Osteoblast (primary cell): ENCODE measurements at places on chromosomes 13 and 19.

- DNase-seq = no peak
Measured at GRCh38 chr13:45537516-45537915, 72.8 kb downstream of the COG3 start.

GRCh38 chr13:86992251-86992650 lies 678.9 kb upstream of the SLITRK5 start:
- no peak for DNase-seq

DNA sequence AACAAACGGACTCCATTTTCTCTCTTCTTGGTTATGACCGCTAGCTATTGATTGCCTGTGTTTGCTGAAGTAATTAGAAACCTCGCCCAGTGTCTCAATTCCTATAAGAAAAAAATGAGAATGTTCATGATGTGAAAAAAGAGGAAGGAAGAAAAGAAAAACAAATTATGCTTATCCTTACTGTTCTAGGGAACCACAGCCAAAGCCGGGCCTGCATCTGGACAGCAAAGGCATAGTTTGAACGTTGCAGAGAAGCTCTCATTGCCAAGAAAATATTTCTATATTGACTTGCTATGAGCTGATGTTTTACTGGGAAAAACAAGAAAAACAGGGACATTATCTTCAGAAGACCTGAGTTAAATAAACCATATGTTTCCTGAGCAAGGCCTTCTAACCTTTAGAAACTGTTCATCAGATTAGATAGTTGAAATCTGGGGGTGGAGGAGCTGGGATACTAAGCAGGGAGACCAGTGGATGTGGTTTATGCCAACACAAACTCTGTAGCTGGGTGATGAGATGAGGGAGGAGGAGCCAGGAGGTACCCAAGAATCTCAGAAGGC lies 55.0 kb downstream of the EFNB2 start:
- no peak for DNase-seq

DNA sequence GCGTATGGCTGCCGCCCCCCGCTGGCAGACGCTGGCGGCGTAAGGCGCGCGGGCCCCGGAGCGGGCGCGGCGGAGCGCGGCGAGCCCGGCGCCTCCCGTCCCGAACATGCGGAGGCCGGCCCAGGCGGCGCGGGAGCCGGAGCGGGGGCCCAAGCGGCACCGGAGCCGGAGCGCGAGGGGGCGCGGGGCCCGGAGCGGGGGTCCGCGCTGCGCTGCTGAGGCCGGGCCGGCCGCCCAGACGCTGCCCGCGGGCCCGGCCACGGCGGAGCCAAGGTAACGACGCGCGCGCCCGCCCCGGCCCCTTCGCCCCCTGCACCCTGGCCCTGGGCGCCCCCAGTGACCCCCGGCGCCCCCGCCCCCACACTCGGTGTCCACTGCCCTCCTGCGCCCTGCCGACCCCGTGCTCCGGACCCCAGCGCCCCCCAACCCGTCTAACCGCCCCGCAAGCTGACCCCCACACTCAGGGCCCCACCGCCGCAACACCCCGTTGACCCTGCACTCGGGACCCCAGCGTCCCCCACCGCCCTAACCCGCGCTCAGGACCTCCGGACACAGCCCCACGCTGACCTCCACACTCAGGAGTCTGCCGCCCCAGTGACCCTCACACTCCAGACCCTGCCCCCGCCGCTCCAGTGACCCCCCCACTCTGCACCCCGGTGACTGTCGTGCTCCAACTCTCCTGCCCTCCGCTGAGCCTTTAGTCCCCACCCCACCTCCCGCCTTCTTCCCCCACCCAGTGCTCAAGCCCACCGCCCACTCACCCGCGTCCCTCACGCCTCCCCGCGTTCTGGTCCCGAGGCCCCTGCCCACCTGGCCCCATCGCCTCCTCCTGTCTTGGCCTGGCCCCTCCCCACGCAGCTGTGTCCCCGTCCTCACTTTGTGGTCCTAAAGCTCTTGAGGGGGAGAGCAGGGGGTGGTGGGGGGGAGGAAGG lies at the start of gene CSNK1G2:
Gene CSNK1G2, plus strand, starts transcription at position 27 of the 932 bp plus-strand sequence. CDS start 28,601 bp downstream, outside the sequence.
- no peak for DNase-seq

DNA sequence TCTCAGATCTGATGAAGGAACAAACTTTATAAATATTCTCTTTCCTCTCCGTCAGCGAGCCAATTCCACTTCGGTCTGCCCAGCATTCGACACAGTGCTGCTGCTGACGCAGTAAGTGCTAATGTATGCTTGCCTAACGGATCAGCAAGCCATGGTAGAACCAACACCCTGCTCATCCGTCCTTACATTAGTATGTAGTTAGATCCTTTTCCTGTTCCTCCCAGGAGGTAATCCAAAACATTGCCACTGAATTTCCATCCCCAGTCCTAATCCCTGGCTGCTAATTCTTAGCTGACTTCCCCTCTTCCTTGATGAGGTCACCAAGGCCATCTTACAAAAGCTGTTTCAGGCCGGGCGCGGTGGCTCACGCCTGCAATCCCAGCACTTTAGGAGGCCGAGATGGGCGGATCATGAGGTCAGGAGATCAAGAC lies 88.0 kb downstream of the STARD13 start:
- DNase-seq = no peak

GRCh38 chr13:45370922-45371406 lies 30.0 kb upstream of the TPT1 start:
- DNase-seq = peak; percentile 95

GRCh38 chr13:113837560-113838355 lies 26.1 kb downstream of the GAS6 start:
- peak; percentile 100 for DNase-seq

DNA sequence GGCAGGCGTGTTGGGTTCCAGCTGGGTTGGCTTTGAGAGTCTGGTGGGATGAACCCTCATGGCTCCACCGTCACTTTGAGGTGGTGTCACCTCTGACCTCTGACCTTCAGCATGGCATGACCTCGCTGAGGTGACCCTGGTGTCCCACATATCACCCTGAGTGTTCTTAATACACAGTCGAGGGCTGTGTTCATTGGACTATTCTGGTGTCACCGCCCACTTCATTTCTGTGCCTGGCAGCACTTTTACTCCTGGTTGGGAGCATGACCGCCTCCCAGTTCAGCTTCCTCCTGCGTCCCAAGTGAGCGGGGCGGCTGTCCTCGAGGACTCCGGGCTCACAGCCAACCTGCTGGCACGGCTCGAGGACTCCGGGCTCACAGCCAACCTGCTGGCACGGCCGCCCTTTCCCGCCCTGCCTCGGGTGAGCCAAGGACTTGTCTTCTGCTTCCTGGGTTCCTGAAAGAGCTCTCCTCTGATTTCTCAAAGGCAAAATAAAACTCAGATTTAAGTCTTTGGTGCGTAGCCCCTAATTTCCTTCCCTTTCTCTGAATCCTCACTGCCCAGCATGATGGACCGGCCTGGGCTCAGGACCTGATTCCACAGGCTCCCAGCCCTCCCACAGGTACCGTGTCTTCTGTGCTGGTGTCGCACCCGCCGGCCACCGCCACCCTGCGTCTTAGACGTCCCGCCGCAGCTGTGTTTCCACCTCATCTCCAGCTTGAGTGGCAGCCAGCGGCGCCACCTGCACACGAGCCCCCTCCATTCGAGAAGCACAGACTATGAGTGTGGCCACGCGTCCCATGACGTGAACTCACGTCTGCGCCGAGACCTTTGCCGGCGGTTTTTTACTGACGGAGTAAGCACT lies 10.4 kb downstream of the ATP4B start:
- DNase-seq = peak; percentile 76

DNA sequence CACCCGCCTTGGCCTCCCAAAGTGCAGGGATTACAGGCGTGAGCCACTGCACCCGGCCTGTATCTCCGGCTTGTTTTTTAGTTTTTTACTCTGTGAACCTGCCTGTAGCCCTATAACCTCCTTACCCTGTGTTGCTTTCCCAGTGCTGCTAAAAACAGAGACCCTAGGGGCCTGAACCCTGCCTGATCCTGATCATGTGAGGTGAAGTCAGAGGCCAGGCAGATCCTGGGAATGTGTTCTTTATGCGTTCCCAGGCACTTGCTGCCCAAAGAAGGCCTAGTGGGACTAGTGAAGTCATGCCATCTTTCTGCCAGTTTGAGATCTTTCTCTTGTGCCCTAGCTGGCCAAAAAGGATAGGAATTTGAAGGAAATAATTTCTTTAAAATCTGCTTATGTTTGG lies 4.6 kb downstream of the UBA2 start:
- DNase-seq = no peak

GRCh38 chr19:28727480-28728159 lies 485.3 kb downstream of the UQCRFS1 start:
- DNase-seq = no peak

DNA sequence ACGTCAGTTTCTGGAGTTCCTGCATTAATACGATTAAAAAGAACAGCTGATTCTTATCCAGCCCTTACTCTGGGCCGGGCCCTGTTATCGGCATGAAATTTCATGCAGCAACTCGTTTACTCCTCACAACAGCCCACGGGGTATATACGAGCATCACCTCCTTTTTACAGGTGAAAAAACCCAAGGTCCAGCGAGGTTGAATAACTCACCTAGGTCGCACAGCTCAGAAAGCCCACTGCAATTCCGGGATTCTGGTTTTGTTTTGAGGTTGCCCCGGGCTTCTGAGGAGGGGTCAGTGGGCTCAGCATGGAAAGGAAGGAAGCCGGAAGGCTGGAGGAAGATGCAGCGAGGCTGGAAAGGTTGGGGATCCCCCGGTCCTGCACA lies 577 bp upstream of the ACP7 start:
- DNase-seq = no peak

DNA sequence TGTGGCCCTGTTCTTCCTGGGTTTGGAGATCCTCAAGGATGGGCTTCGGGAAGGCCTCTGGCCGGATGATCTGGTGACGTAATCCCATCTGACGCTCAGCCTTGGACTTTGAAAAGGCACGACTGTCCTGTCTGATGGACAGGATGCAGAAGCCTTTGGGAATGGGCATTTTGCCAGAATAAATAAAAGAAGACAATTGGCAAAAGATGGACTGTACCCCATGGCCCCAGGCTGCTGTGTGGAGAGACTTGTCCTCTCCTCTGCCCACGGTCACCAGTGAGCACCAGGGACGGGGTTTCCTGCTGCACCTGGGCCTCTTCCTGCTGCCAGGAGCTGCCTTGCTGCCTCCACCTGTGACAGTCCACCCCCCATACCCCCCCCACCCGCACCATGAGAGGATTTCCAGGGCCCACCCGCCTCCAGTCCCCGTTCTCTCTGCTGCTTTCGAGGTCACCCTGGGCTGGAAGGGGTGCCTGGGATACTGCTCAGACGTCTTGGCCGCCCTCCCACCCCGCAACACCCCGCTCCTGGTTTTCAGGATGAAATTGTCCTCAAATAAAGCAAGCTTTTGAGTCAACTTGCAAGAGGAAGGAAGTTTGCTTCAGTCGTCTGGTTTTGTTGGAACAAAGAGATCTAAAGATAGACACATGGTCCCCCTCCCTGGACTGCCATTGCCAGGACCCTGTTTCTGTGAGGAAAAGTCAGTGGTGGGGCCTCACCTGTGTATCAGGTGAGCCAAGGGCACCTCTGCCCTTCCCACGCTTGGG lies 40.9 kb downstream of the MCF2L start:
- no peak for DNase-seq

GRCh38 chr13:33362986-33363727 lies 77.6 kb upstream of the STARD13 start:
- DNase-seq = no peak

DNA sequence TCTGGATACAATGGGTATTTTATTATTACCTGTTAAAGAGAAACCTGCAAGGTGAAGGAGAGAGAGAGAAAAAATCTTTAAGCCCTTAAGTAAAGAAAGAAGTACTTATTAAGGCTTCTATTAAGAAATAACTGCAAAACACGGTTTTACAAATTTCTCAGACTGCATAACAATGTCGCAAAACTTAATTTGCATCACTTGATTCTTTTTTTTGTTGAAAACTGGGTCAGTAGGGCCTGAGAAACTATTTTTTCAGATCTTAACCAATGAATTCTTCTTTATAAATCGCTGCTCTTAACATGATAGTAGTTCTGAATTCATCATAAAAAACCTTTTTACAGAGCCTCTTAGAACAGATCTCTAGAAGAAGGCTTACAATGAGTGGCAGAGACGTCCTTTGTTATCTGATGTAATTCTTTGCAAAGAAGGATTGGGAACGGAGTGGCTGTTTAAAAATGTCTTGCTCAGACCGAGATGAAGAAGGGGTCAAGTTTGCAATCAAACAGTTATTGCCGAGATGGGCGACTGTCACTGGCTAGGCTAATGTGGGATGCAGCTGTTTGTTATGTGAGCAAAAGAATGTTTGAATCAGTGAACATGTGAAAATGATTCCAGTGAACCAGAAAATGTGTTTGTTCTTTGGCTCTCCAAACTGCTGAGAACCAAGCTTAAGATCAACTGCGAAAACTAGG lies 76.3 kb downstream of the ZNF536 start:
- no peak for DNase-seq

- DNase-seq = no peak
Measured at GRCh38 chr13:100439247-100439970, 149.2 kb downstream of the GGACT start.

- no peak for DNase-seq
Measured at GRCh38 chr13:24888291-24888931, 124.4 kb downstream of the RNF17 start.

DNA sequence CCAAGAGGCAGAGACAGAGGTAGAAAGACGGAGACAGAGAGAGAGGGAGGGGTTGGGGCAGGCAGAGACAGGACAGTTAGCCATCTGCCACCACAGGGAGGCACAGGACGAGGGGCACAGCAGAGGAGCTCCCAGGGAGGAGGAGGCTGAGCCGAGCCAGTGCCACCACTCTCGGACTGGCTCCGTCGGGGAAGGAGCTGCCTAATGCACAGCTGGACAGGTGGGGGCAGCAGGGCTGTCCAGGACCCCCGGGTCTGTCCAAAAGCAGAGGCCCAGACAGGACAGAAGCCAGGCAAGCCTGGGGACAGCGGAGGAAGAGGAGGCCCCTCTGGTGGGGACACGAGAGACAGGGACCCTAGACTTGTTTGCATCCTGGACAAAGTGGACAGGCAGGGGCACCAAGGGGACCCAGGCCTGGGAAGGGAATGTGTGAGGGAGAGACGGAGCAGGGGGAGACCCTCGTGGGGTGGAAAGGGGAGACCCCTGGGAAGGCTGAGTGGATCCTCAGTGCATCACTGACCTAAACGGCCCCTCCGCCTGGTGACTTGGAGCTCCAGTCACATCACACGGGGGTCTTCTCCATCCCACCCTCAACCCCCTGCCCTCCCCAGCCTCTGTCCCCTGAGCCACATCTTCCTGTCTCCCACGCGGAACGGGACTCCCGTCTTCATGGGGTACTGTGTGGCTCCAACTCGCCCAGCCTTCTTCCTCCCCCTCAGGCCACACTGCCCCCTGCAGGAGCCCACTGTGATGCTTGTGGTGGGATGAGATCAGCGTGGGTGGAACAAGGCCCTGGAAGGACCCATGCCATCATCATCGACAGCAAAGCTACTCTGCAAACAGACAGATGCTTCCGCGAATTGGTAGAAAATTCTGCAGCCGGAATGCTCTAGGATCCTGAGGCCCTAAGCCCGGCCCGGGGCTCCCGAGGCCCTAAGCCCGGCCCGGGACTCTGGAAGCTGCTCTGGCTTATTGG lies 915 bp downstream of the F10 start:
- peak; percentile 59 for DNase-seq

DNA sequence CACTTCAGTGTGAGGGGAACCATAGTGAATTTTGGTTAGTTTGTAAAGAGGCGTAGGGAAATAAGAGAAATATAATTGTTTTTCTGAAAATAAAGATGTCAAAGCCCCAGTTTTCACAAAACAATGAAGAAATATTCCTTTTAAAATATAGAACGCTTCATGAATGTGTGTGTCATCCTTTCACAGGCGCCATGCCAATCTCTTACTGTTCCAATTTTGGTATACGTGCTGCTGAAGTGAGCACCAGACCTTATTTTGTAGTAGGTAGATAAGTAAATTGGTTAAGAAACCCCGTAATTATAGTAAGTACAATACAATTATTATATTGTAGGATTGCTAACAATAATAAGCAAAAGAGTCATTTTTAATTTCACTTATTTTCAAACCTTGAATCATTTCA lies 43.3 kb downstream of the NAA16 start:
- DNase-seq = peak; percentile 58
